ENCODE measurements at places on chromosomes 12 and 14.

GRCh38 chr14:64542836-64543201 is 2.3 kb downstream of the HSPA2 start:
- peaks cover 35% of the 10 kb centered on the region for H3K4me1 ChIP-seq
- no peak overlapping the region for H3K27ac ChIP-seq
- no peaks in the 10 kb centered on the region for H3K27me3 ChIP-seq
- DNase-seq, result no peak
- peaks cover 11% of the 10 kb centered on the region for H3K36me3 ChIP-seq

- H3K36me3 ChIP-seq, result no peaks in the 10 kb centered on the region
- H3K27ac ChIP-seq, result no peak within 1 kb of the TSS
- no peak for DNase-seq
- H3K4me1 ChIP-seq, result no peaks in the 10 kb centered on the region
Measured at GRCh38 chr12:21774358-21775132, at the start of gene KCNJ8. Gene KCNJ8, minus strand, starts transcription at chr12:21774706. Its CDS starts 1,090 bp downstream, at chr12:21773616.

DNA sequence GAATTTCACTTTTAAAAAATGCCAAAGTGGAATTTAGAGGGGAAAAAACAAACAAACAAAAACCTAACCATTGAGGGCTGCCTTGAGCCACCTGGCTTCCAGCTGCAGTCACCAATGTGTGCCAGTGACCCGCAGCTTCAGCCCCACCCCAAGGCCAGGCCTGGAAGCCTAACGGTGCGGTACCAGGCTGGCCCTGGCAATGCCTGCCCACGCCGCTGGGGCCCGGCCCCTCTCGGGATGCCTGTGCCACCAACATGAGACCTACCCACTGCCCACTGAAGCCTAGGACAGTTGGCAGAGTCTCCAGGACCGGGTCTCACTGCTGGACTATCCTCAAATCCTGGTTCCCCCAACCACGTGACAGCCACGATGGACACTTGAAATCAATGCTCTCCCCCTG is 96.6 kb downstream of the NCOR2 start:
- no peak overlapping the region for H3K27ac ChIP-seq
- H3K36me3 ChIP-seq, result peaks cover 19% of the 10 kb centered on the region
- H3K27me3 ChIP-seq, result no peaks in the 10 kb centered on the region
- no peak overlapping the region for H3K4me3 ChIP-seq

DNA sequence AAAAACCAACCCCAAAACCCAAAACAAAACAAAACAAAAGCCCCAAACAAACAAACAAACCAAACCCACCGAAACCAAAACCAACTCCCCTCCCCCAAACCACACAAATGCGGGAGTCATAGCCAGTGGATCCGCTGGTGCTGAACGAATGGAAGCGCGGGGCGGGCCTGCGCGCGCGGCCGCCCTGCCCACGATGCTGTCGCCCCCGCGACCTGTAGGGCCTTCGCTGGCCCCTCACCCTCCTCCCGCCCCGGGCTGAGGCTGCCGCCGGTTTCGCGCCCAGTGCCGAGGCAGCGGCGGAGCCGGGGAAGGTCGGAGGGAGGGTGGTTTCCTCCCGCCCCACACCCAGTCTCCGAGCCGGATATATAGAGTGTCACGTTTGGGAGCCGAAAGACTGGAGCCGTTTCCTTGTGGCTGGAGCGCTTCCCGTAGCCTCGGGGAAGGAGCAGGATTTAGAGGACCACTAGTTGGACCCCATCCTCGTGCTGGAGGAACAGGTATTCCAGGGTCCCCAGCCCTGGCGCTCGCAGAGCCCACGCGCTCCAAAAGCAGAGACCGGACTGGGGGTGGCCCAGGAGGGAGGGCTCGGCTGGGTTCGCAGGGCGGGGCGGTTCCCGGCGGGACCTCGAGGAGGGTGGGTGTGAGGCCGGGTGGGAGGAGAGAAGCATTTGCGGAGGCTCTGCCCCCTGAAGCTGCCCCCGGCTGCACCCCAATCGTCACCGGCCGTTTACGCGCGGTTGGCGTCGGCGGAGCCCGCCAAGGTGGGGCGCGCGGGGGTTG is at the start of gene FAR2:
TSS of gene FAR2 (plus strand) at position 368 of the 780 bp plus-strand sequence. CDS start 121,172 bp downstream, outside the sequence.
- peaks cover 3% of the 10 kb centered on the region for H3K36me3 ChIP-seq
- peak within 1 kb of the TSS; percentile 93 for H3K4me3 ChIP-seq
- peak; percentile 25 for DNase-seq
- H3K4me1 ChIP-seq, result peaks cover 34% of the 10 kb centered on the region
- H3K27ac ChIP-seq, result peak within 1 kb of the TSS; percentile 97

DNA sequence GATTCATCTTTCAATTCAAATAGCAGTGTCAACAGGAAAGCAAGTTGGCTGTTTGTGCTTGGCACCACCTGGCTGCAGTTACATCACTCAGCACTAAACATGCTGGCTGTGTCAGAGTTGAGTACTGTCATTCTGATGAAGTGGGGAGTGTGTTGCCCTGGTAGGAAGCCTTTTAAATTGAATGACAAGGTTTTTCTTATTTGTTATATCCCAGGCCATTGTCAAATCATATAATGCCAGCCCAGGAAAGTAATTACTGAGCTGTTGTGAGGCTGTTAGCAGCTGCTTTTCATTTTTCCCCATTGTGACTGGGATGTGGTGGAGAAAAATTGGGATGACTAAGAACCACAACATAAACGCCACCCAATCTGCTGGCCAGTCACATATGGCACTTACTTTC is 106.5 kb upstream of the PRKD1 start:
- H3K4me3 ChIP-seq, result no peak overlapping the region
- no peaks in the 10 kb centered on the region for H3K36me3 ChIP-seq
- no peaks in the 10 kb centered on the region for H3K4me1 ChIP-seq

DNA sequence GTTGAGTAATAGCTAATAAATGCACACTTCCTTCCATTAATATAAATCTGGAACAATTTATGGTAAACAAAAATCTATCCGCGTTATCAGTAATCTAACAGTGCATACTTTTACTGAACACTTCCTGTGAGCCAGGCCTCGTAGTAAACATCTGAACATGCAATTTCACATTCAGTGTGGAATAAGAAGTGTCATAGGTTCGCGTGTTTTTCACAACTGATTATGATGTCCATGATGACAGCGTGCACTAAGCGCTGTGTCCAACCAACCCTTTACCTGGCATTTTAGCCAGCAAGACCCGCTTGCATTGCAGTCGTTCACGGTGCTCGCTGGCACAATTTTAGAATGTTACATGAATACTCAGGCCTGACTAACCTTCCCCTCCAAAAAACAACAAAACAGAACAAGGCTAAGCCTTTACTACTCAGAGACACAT is 2.1 kb downstream of the PNMA1 start:
- H3K4me3 ChIP-seq, result peak overlapping the region; percentile 98
- peak overlapping the region; percentile 98 for H3K27ac ChIP-seq
- H3K36me3 ChIP-seq, result peaks cover 32% of the 10 kb centered on the region
- H3K27me3 ChIP-seq, result no peaks in the 10 kb centered on the region

Measured in central memory CD8-positive, alpha-beta T cell (primary cell).